ENCODE measurements at places on chromosomes 3 and 15.

GRCh38 chr3:62562017-62562416 lies 188.7 kb upstream of the FEZF2 start:
- DNase-seq = peak; percentile 41

DNA sequence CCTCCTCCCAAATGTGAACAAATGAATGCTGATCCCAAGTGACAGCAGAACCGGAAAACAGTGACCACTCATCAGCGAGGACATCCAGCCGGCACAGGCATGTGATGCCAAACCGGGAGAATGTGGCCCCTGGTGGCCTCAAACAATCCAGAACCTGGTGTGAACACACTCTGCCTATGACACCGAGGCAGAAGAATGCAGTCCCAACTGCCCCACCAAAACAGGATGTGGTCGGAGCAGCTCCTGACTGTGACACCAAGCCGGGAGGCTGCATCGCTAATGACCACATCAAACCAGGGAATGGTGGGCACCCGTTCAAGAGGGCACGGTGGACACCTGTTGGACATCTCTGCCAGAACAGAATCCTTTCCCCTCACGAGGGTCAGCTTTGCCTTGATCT lies 15.4 kb downstream of the SCN5A start:
- peak; percentile 88 for DNase-seq

DNA sequence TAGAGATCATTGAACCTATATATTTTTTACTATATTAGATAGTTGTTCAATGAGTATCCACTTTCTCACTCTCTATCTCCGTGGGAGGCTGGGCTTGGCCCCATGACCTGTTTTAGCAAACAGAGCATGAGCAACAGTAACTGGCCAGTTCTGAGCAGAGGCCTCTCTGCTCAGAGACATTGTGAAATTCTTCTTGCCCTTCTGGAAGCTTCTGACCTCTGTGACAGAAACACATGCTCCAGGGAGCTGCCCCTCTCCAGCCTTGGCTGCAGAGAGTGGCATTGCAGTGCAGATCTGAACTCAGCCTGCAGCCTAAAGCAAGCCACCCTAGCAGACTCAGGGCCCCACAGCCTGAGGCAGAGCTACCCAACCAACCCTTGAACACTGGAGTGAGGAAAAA lies 20.5 kb downstream of the FAM240A start:
- DNase-seq = no peak

DNA sequence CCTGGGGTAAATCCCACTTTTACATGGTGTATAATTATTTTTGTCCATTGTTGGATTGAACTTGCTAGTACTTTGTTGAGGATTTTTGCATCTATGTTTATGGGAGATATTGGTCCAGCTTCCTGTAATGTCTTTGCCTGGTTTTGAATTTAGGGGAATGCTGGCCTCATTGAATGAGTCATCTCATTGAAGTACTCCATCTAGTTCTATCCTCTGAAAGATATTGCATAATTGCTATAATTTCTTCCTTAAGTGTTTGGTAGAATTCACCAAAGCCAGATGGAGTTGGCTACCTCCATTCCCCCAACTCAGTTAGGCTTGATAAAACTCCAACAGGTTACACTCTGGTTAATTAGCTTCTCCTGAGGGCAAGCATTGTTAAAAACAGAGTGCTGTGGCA lies 237.4 kb upstream of the TGFBR2 start:
- no peak for DNase-seq

GRCh38 chr3:181773921-181774320 lies 62.2 kb downstream of the SOX2 start:
- DNase-seq = no peak

DNA sequence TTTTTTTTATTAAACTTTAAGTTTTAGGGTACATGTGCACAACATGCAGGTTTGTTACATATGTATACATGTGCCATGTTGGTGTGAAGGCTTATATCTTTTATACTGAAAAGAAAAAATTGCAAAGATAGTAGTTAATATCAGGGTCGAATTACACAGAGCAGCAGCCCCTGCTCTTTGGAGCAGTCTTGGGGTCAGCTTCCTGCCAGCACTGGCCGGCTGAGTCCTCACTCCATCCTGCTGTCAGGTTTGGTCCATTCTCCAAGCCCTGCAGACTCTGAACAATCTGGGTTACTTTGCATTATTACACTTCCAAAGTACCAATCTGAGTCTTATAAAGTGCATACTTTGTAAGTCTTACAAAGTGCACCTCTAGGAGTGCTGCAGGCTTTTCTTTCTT lies 66.0 kb downstream of the COL8A1 start:
- DNase-seq = no peak

DNA sequence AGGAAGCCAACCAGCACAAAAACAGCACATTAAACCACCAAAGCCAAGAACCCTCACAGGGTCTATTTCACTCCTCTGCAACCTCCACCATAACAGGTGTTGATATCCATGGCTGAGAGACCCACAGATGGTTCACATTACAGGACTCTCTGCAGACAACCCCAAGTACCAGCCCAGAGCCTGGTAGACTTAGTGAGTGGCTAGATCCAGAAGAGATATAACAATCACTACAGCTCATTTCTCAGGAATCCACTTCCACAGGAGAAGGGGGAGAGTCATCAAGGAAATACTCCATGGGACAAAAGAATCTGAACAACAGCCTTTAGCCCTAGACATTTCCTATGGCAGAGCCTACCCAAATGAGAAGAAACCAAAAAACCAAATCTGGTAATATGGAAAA lies 168.1 kb upstream of the CD96 start:
- peak; percentile 79 for DNase-seq

DNA sequence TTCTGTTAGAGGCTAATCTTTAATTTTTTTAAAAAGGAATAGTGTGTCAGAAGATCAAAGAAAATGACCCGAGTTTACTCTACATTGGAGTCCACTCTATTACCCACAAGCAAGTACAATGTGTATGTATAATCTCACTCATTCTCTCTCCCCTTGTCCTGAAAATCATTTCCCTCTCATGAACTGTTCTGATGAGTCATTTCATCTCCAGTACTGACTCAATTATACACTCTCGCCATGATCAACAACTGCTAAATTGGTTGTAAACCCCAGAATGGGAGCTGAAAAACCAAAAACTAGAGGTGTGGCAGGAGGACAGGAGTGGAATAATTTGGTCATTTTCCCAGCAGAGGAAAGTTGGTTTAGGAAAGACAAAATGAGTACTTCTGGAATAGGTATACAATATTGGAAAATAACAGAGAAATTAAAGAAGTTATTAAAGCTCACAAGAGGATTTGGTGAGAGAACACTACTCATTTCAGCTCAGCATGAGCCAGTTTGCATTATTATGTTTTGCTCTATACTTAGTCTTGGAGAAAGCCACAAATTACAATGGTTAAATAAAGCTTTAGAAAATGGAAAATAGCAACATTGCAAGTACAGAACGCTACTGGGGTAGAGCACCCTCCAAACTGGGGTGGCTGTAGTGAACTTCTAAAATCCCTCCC lies 144.3 kb upstream of the PFN2 start:
- DNase-seq = peak; percentile 19

DNA sequence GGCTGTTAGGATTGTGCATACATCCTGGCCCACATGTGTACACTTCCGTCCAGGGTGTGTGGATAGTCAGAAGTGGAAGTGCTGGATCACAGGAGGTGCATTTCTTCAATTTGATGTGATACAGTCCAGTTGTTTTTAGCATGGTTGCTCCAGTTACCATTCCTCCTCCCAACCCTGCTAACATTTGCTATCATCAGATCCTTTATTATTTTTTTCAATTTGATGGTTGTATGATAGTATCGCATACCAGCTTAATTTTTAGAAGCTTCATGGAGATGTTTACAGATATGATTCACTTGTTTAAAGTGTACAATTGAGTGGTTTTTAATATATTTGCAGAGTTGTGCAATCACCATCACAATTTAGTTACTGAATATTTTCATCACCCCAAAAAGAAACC lies 202.7 kb downstream of the ITPR1 start:
- no peak for DNase-seq

DNA sequence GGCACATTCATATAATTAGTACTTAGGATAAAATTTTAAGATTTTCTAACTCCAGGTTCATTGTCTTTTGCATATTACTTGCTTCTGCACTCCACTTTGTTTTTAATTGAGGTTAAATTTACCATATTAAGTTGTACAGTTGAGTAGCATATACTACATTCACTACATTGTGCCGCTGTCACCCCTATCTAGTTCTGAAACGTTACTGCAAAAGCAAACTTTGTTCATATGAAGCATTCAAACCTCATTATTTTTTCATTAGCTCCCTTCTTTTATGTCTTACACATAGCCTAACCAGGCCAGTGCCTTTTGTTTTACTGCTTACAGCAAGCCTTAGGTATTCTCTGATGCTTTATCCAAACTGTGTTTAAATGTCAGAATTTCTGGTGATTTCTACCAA lies 183.1 kb upstream of the CGNL1 start:
- no peak for DNase-seq

GRCh38 chr3:114582929-114583328 lies 289.1 kb downstream of the TIGIT start:
- no peak for DNase-seq

GRCh38 chr3:111040959-111041358 lies 30.7 kb upstream of the NECTIN3 start:
- no peak for DNase-seq

Measured in kidney tubule cell (primary cell).